Activated CD4-positive, alpha-beta T cell treated with anti-CD3 and anti-CD28 coated beads, Interleukin-2, amount 50 U/mL, for 1 hour (primary cell): ENCODE measurements at places on chromosomes 16 and 17.

- DNase-seq = no peak
These were observed 129.6 kb downstream of the CPPED1 start for GRCh38 chr16:12674071-12674470.

DNA sequence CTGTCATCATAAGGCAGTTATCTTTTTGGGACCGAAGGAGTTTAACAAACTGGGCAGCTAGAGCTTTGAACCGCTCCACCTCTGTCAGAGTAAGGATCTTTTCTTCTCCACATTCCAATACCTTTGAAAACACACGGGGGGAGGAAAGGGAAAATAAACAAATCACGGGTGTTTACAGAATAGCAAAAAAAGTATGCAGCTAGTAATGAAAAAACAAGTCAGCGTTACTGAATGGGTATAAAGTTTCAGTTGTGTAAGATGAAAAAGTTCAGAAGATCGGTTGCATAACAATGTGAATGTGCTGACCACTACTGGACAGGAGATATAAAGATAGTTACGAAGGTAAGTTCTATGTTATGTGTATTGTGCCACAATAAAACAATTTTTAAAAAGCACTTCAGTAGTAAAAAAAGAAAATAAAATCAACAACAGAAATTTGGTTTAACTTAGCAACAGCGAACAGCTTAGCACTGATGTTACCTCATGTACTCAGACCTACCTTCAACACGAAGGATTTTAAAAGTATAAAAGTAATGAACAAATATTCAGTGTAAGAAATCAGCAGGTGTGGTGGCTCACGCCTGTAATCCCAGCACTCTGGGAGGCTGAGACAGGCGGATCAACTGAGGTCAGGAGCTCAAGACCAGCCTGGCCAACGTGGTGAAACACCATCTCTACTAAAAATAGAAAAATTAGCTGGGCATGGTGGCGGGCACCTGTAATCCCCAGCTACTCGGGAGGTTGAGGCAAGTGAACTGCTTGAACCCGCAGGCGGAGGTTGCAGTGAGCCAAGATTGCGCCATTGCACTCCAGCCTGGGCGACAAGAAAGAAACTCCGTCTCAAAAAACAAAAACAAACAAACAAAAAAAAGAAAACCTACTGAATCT lies 34.3 kb downstream of the MARF1 start:
- DNase-seq = no peak

DNA sequence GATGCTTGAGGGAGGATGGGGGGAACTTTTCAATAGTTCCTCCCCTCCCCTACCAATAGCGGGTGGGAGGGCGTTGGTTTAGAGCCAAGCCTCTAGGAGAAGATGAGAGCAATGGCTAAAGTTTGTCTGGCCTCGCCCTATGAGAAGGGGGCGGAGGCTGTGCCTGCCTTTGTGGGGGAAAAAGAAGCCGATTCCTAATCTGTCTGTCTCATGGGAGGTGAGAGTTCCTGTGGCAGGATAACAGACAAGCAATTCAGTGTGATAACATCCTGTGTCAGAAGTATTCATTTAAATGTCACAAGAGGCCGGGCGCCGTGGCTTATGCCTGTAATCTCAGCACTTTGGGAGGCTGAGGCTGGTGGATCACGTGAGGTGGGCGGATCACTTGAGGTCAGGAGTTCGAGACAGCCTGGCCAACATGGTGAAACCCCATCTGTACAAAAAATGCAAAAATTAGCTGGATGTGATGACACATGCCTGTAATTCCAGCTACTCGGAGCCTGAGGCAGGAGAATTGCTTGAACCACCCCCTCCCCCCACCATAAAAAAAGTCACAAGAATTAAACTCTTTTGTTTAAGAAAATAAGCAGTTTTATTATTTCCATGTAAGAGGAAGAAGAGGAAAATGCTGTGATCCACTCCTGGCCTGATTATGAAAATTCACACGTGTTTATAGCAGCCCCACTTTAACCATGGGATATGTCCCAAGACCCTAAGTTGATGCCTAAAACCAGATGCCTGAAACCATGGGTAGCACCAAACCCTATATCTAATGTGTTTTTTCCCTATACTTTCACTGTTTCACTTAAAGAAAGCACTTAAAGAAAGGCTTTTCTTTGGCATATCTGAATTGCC lies 1.7 kb downstream of the SLFN5 start:
- peak; percentile 80 for DNase-seq

GRCh38 chr16:80079072-80079471 lies 461.7 kb upstream of the DYNLRB2 start:
- DNase-seq = no peak

DNA sequence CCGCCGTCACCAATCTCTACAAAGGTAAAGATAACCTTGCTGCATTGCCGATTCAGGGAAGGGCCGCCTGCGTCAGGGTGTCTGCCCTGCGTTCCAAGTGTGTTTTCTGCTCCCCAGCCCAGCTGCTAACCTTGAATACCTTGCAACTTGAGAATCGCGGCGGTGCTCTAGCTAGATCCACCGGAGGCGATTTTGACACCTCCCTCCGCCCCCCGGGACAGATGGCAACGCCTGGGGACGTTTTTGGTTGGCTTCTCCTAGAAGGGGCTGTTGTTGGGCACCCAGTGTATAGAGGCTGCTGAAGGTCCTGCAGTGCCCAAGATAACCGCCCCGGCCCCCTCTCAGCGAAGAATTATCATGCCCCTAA lies 1.5 kb downstream of the HAPSTR1 start:
- peak; percentile 22 for DNase-seq

GRCh38 chr16:81767987-81768592 lies 11.0 kb upstream of the PLCG2 start:
- no peak for DNase-seq

- DNase-seq = no peak
These were observed 1.7 kb downstream of the ADAMTS18 start for GRCh38 chr16:77433146-77433545.

GRCh38 chr17:13787636-13788035 lies 185.9 kb upstream of the HS3ST3A1 start:
- no peak for DNase-seq

DNA sequence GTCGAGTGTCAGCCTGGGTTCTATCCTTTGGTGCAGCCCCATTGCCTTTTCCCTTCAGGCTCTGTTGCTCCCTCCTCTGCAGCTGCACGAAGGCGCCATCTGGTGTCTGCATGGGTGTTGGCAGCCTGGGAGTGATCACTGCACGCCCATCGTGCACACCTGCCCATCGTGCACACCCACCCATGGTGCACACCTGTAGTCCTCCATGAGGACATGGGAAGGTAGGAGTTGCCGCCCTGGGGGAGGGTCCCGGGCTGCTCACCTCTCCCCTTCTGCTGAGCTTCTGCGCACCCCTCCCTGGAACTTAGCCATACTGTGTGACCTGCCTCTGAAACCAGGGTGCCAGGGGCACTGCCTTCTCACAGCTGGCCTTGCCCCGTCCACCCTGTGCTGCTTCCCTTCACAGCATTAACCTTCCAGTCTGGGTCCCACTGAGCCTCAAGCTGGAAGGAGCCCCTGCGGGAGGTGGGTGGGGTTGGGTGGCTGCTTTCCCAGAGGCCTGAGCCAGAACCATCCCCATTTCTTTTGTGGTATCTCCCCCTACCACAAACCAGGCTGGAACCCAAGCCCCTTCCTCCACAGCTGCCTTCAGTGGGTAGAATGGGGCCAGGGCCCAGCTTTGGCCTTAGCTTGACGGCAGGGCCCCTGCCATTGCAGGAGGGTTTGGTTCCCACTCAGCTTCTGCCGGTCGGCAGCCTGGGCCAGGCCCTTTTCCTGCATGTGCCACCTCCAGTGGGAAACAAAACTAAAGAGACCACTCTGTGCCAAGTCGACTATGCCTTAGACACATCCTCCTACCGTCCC lies 2.9 kb downstream of the CTRL start:
- peak; percentile 76 for DNase-seq

- DNase-seq = no peak
These were observed 140.6 kb upstream of the SOX9 start for GRCh38 chr17:71980171-71980570.

- DNase-seq = no peak
These were observed 43.9 kb downstream of the TRARG1 start for GRCh38 chr17:1323336-1323735.

DNA sequence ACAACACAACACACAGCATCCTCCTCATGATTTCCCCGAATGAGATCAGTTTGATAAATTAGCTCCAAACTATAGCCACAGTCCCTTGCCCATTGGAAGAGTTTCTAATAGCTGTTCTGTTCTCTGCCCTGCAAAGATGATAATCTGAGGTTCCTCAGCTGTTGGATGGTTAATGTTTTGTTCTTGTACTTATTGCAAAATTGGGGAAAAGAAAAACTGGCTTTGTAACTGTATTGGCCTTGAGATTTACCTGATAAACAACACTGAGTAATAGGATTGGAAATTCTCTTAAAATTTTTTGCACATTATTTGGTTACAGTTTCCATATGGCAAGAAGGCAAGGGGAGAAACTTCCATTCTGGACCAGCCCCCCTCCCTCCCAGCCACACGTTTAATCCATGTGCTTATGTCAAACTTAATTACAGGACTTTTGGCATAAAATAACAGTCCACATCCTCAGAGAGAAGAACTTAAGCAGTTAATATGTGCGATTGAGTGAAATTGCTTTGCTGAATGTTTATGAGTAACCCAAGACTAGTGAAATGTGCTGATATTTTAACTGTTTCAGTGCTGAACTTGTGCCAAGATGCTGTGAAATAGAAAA lies 119.1 kb upstream of the ZFHX3 start:
- DNase-seq = no peak

DNA sequence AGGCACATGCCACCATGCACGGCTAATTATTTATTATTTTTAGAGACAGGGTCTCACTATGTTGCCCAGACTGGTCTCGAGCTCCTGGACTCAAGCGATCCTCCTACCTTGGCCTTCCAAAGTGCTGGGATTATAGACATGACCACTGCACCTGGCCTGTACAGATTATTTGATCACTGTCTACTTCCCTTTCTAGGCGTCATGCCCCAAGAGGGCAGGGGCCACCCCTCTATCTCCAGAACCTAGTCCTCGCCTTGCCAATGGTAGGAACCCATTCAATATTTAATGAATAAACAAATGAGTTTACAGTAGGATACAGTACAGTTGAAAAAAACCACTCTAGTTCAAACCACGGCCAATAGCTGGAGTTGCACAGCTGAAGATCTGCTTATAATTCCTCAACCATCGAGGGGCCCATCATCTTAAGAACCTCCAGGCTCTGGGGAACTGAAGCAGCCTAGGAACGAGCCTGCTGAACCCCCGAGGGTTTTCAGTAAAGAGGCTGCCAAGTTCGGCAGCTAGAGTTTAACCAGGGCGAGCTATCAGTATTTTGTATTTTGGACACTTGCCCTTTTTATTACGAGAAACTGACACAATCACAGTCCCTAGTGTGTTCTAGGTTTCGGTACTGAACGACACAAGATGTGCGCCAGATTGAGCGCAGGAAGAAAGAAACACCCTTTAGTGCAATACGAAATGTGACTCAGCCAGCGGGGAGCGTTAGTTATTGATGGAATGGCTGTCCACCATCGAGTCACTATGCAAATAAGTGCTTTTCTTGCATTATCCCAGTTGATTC lies 14.6 kb downstream of the ADCY9 start:
- DNase-seq = no peak

DNA sequence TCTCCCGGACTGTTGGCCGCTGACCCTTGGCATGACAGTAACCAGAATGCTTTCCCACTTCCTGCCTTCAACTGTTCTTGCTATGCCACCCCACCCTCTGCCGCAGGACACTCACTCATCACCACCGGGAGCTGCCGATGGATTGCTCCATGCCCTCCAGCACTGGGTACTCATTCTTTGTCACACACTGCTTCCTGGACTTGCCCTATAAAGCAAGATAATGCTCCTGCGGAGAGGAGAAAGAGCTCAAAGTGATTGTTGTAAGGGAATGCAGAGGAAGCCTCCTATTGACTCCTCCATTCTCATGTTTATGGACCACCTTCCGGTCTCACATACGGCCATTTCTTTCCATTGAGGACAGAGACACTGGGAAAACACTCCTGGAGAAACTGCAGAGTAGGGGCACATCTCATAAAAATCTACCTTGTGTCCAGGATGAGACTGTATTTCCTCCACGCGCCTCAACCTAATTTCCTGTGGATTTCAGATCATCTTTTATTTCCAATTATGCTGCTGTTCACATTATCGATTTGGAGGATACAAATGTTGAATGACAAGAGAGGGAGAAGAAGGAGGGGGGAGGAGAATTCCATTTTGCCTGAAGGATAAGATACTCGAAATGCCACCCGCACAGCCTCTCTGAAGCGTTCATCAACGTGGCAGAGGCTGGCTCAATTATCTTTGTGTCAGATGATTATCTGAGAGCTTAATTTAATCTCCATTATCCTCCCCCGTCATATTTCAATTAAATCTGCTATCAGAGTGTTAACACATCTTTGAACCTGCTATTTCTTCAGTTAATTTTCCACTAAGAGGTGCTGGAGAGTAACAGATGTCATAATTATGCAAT lies 486.1 kb upstream of the SALL1 start:
- DNase-seq = no peak
